Activated T-helper 1 cell treated with anti-CD3 and anti-CD28 coated beads, Interleukin-12 subunit alpha, Interleukin-12 subunit beta, Interleukin-2, Interleukin-4 antibody, amounts not matched to agents 30 ng/mL and 10 ng/mL and 1 ng/mL, durations not matched to agents 14 hours and 24 hours and 36 hours (primary cell): ENCODE measurements at places on chromosomes 7 and 10. TPM values are rescaled to one million over a fixed set of nuclear protein-coding genes. Genes with fewer than 3 reads are reported as not detected.

- DNase-seq = no peak
- H3K27me3 ChIP-seq = no peaks in the 10 kb centered on the region
- H3K4me1 ChIP-seq = no peaks in the 10 kb centered on the region
- no peaks in the 10 kb centered on the region for H3K36me3 ChIP-seq
Measured at GRCh38 chr10:52769966-52770365, 2.6 kb downstream of the MBL2 start.

Gene SH3PXD2A
- total RNA-seq = 9.6 and 10.4 TPM in 2 replicates

DNA sequence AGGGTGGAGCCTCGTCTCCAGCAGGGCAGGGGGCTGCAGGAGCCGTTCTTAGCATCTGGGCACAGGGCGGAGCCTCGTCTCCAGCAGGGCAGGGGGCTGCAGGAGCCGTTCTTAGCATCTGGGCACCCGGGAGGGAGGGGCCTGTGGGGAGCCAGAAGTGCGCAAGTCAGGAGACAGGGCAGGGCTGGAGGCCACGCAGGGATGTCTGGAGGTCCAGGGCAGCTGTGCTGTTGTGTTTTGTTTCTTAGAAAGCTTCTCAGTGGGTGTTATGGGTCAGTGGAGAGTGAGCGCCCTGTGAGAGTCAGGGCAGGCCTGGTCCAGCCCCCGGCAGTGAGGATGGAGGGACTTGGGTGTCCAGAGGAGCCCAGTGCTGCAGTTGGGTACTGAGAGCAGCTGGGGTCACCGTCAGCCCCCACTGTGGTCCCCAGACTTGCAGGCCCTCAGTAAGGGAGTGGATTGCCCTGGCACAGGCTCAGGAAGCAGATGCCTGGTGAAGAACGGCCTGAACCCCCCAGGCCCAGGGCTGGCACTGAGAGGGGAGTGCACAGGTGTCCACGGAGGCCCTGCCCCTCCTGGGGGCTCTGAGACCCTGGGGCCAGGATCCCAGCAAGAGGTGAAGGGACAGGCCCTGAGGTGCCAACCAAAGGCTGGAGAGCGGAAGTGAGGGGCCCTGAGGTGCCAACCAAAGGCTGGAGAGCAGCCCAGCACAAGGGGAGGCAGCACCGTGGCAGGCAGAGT lies 29.8 kb downstream of the FAM20C start:
- H3K36me3 ChIP-seq = no peaks in the 10 kb centered on the region
- H3K27me3 ChIP-seq = no peaks in the 10 kb centered on the region
- H3K4me1 ChIP-seq = no peaks in the 10 kb centered on the region
- DNase-seq = no peak
- H3K27ac ChIP-seq = no peak overlapping the region
- H3K4me3 ChIP-seq = no peak overlapping the region

Gene PPP1R17
- not detected in 2 replicates for total RNA-seq

DNA sequence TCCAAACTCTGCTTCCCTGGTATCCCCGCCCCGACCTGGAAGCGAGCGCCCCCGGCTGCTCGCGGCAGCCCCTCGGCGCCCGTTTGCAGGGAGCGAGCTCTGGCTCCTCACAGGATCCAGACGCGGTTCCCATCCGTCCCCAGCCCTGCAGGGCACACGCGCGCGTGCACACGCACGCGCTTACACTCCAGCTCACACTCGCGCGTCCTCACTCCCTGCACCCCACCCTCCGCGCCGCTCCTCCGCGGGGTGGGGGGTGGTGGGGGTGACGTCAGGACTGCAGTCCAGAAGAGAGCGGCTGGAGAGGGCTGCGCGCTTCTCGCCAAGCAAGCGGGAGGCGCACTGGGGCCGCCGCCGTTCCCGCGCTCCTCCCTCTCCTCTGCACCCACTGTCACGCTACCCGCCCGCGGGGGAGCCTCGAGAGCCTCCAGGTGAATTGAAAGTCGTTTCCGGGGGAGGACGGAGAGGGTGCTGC lies 255.6 kb downstream of the OTUD1 start:
- peaks cover 50% of the 10 kb centered on the region for H3K27me3 ChIP-seq

DNA sequence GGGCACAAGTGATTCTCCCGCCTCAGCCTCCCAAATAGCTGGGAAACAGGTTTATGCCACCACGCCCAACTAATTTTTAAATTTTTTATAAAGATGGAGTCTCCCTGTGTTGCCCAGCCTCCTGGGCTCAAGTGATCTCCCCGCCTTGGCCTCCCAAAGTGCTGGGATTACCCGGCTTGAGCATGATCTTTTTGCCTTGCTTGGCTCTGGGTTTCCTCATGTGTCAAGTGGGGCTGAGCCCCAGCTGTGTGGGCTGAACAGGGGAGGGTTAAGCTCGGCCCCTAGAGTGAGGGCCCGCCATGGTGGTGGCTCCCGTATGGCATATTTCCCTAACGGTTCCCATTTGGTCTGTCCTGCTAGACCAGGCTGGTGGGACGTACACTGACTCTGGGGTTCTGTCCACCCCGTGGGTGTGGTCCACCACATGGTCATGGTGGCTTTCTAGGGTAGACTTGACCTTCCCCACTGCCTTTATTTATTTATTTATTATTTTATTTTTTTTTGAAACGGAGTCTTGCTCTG lies 66.3 kb downstream of the LHPP start:
- H3K36me3 ChIP-seq = no peaks in the 10 kb centered on the region
- peaks cover 5% of the 10 kb centered on the region for H3K27me3 ChIP-seq
- no peak overlapping the region for H3K4me3 ChIP-seq
- H3K27ac ChIP-seq = no peak overlapping the region
- peaks cover 5% of the 10 kb centered on the region for H3K4me1 ChIP-seq

DNA sequence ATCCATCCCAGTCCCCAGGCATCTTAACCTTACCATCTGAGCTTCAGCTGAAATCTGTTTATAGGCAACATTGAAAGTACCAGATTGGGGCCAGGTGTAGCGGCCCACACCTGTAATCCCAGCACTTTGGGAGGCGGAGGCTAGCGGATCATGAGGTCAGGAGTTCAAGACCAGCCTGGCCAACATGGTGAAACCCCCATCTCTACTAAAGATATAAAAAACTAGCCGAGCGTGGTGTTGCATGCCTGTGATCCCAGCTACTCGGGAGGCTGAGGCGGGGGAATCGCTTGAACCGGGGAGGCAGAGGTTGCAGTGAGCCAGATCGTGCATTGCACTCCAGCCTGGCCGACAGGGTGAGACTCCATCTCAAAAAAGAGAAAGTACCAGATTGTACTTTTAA lies 39.0 kb downstream of the CRCP start:
- DNase-seq = no peak
- no peak overlapping the region for H3K4me3 ChIP-seq
- H3K27me3 ChIP-seq = no peaks in the 10 kb centered on the region

Gene SPDYE6
- total RNA-seq = not detected in 2 replicates

Gene EMX2
- not detected in 2 replicates for total RNA-seq

Gene PLCE1
- not detected in 2 replicates for total RNA-seq

GRCh38 chr7:52825611-52826010 lies 209.8 kb upstream of the POM121L12 start:
- H3K4me3 ChIP-seq = no peak overlapping the region
- H3K27me3 ChIP-seq = no peaks in the 10 kb centered on the region
- DNase-seq = no peak
- no peak overlapping the region for H3K27ac ChIP-seq
- H3K4me1 ChIP-seq = no peaks in the 10 kb centered on the region

Gene GPRIN2
- not detected in 2 replicates for total RNA-seq

DNA sequence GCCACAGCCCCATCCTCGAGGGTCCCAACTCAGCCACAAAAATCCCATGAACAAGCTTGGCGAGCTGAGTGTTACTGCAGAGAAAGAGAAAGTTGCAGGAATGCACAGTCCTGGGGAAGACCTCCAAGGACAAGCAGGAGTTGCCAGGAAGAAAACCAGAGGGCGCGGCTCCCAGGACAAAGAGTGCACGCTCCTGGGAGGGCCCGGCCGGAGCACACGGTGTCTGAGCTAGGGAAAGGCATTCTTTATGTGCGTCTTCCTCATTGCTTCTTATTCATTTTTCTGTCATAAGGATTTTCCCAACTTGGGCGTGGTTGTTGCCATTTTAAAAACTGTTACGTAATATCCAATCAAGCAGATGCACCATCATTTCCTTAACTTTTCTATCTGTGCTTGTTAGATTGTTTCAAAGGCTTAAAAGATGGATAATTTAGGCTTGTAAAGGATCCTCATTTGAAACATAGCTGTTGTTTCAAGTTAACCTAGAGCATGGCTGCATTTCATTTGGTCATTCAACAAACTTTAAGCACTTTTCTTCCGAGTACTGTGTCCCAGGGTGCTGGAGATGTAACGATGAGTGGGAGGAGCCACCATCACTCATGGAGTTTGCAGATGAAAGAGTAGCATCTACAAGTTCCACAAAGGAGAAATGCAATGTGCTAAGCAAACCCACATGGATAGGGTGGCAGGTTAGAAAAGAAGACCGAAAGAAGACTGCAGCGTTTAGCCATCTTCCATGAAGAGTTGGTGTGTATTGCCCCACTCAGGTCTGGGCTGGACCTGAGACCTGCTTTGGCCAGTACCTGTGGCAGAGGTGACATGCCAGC lies 5.6 kb upstream of the CNPY1 start:
- no peak overlapping the region for H3K4me3 ChIP-seq
- H3K27me3 ChIP-seq = no peaks in the 10 kb centered on the region
- DNase-seq = no peak

Gene DNAJC12
- total RNA-seq = 25.0 and 27.2 TPM in 2 replicates

DNA sequence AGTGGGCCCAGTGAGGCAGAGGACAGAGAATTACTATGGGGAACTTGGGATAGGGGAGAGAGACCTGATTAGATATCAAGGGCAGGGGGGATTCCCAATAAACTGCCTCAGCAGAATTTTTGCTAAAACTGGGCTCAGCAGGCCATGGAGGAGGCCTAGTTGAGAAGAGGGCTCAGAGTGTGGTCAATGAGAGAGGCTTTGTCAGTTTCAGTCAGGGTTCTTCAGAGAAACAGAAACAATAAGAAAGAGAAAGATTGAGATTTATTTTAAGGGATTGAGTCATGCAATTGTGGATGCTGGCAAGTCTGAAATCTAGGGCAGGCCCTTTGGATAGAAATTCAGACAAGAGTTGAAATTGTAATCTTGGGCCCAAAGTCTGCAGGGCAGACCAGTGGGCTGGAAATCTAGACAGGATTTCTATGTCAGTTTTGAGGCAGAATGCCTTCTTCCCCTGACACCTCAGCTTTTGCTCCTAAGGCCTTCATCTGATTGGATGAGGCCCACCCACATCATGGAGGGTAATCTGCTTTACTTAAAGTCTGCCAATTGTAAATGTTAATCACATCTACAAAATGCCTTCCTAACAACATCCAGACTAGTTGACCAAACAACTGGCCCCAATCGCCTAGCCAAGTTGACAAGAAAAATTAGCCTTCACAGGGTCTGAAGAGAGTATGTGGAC lies 33.5 kb upstream of the CCSER2 start:
- H3K4me3 ChIP-seq = no peak overlapping the region
- H3K27me3 ChIP-seq = peaks cover 4% of the 10 kb centered on the region
- no peak for DNase-seq
- peaks cover 22% of the 10 kb centered on the region for H3K4me1 ChIP-seq
- H3K36me3 ChIP-seq = no peaks in the 10 kb centered on the region

GRCh38 chr7:98177553-98177952 lies 33.7 kb upstream of the BHLHA15 start:
- DNase-seq = no peak
- H3K27ac ChIP-seq = no peak overlapping the region
- H3K27me3 ChIP-seq = no peaks in the 10 kb centered on the region
- no peaks in the 10 kb centered on the region for H3K4me1 ChIP-seq
- no peaks in the 10 kb centered on the region for H3K36me3 ChIP-seq

- H3K4me1 ChIP-seq = no peaks in the 10 kb centered on the region
- no peak for DNase-seq
- H3K27ac ChIP-seq = no peak overlapping the region
- H3K4me3 ChIP-seq = no peak overlapping the region
Measured at GRCh38 chr7:46932306-46932675, 649.6 kb downstream of the TNS3 start.

Gene SYT15
- total RNA-seq = 0.96 and 1.5 TPM in 2 replicates

DNA sequence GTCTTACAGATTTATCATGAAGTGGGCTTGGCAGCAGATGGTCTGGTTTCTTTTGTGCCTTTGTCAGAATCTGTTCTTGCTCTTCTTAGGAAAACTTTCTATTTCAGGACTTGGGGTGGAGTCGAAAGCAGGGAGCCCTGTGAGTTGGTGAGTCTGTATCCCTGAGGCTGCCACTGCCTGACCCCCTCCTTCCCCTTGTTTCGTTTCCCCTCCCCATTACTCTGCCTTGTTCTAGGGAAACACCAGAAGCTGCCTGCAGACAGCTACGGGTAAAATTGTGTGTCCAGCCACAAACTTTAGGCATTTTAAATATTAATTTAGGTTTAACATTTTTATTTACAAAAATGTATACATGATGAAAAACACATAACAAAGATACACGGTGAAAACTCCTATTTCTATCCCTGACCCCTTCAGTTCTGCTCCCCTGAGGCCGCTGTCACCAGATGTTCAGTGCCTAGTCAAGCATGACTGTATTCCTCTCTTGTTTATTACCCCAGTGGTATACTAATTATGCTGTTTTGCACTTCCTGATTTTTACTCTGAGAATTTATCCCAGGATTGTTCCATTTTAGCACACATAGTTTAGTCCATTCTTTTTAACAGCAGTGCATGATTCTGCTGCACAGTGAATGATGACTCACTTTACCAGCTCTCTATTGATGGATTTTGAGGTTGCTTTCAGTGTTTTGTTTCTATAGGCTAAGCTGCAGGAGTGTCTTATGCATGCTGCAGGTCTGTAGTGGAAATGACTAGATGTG lies 9.1 kb downstream of the TSPAN14 start:
- H3K27me3 ChIP-seq = no peaks in the 10 kb centered on the region
- peak overlapping the region; percentile 79 for H3K27ac ChIP-seq
- no peak for DNase-seq
- peaks cover 98% of the 10 kb centered on the region for H3K4me1 ChIP-seq
- peaks cover 22% of the 10 kb centered on the region for H3K36me3 ChIP-seq

Gene TUBB8
- total RNA-seq = not detected in 2 replicates
